ENCODE measurements at places on chromosomes 7 and 10.

DNA sequence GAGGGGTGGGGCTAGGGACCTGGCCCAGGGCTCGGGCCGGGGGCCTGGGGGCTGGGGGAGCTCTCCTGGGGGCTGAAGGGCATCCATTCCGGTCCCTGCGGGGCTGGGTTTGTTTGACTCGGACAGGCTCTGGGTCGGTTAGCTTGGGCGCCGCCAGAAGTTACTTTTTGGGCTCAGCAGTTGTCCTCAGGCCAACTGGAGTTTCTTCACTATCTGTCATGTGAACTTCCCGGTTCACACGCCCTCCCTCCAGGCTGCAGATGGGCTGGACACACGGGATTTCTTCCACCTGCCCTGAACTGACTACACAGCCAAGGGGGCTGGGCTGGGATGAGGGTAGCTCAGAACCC lies 3.8 kb downstream of the SLC4A2 start:
- DNase-seq = no peak

DNA sequence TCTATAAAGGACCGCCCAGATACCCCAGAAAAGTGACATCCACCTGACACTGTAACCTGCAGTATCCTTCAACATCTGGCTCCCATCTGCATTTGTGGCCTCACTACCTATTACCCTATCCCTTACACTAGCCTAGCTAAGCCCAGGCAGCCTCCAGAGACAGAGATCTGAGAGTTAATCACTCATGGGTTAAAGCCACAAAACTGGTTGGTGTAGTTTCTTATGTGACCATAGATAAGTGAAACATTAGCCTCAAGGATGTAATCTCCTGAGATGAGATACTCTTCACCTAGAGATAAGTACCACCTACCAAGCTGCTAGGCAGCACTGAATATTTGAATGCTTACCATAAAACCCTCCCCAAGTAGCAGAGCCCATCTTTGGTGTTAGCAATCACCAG lies 35.4 kb downstream of the CTTNBP2 start:
- no peak for DNase-seq

GRCh38 chr10:12748186-12748585 lies 253.3 kb downstream of the CCDC3 start:
- no peak for DNase-seq

DNA sequence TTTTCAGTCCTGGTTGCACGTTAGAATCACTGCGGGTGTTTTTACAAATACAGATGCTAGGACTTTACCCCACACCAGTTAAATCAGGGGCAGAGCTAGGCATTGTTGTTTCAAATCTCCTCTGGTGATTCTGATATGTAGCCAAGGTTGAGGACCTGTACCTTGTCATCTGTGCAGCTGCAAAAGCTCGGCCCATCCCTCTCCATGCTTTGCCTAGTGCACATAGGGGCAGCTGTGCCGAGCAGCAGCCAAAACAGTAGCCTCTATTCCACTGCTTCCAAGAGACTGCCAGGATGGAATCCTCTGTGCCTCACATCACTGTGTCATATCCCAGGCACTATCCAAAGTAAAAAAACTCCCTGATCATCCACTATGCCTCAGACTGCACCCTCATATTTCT lies 181.3 kb downstream of the CDK14 start:
- no peak for DNase-seq

DNA sequence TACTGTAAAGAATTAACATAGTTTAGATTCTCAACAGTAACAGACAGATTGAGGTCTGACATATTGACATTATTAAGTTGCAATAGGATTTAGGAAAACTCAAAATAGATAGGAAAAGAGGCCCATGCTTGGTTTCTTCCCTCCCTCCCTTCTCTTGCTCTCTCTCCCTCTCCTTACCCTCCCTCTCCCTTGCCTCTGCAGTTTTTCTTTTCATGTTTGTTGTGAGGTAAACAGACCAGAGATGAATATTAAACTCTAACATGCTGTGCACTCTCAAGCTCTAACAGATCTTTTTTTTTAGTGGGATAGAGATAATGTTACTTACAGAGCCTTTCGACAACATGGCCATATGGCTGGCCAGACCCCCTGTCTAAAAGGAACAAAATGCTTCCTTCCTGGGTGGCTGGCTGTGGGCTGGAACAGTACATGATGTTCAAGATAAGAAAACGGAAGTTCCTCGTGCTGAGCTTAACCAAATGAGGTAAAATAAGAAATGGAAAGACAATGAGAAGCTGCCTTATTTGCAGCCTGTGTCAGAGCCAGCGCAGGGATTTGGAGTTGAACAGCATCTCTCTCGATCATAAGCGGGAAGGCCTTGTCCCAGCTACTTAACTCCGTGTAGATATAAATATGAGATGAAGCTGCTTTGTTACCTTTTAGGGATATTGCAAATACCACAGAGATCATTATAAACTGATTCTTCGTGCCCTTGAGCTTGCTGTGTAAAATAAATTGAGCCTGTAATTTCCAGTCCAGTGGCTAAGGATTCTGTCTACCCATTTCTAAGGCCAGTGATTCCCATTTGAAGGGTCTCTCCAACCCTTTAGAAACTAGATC lies 391.9 kb upstream of the NPVF start:
- DNase-seq = no peak

- DNase-seq = no peak
Measured at GRCh38 chr7:17380736-17381662, 82.5 kb downstream of the AHR start.

GRCh38 chr10:49837051-49837478 lies 74.9 kb upstream of the OGDHL start:
- no peak for DNase-seq

DNA sequence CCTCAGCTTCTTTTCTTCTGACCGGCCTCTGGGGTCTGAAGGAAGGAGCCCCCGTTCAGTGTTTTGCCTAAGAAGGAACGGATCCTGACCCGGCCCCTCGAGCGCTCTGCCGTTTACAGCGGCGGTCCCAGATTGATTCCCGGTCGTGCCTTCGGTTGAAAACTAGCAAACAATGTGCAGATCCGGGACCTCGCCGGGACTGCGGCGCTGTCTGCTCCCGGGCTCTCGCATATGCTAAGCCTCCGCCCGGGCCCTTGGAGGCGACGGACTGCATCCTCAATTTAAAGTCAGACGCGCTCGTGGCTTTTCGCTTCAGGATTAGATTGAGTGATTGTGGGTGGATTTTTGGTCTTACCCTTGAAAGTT lies 559 bp downstream of the DBF4 start:
- no peak for DNase-seq

DNA sequence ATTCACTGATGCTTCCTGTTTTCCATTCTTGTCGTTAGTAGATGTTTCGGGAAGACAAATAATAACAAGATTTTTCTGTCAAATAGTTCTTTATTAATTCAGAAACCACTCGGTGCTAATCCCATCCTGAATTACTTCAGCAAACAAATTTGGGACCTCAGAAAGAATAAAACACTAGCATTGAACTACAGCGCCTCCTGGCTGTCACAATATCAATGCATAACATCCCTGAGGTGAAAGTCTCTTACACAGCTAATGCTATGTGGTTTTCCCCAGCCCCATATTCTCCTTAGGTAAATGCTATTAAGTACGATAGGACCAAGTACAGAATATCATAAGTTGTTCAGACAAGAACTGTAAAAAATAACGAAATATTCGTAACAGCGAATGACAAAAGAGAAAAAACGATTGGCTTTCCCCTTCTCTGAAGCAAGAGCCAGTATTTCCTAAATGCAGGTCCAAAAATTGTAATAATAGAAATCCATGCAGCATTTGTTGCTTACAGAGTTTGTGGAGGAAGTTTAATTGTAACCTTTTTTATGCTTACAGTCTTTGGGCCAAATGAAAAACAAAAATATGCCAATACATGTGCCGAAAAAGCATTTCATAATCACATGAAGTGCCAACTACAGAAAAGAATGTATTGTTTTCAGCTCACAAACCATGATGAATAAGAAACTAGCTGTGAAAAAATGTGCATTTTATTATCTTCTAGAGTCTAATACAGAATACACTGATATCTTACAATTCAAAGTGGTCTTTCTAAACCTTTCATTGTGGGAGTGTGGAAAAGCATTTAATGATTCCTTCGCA lies 47.3 kb downstream of the MYPN start:
- no peak for DNase-seq

DNA sequence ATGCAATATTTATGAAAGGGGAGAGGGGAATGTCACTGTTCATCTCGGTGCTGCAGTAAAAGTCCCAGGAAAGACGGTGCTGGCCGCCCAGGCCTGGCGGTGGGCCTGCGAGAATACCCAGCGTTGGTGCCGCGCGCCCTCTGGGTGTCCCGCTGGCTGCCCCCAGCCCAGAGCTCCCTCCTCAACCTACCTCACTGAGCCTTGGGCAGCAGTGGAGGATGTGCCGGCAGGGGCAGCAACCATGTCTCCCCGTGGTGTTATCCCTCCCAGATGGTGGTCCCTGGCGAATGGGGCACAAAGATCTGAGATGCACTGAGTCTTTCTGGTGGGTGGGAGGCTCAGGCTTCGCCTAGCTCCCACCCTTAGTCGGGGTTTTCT lies 9.5 kb upstream of the TLX1 start:
- DNase-seq = no peak

- no peak for DNase-seq
Measured at GRCh38 chr10:11444155-11444530, 167.3 kb downstream of the USP6NL start.

DNA sequence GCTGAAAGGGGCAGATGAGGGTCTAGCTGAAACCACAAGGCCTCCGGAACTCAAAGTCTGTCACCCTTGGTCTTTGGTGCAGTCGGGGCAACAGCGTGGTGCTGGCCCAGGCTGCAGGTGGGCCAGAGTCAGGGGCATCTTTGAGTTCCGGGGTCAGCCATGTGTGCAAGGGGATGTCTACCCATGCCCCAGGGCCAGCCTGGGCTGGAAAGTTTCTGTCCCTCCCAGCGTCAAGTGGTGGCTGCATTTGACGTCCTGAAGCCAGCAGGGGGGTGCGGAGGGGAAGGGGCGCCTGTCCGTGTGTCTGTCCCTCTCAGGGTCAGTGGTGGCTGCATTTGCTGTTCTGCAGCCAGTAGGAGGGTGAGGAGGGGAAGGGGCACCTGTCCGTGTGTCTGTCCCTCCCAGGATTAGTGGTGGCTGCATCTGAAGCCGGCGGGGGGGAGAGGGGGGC lies 638 bp downstream of the BRAT1 start:
- no peak for DNase-seq

DNA sequence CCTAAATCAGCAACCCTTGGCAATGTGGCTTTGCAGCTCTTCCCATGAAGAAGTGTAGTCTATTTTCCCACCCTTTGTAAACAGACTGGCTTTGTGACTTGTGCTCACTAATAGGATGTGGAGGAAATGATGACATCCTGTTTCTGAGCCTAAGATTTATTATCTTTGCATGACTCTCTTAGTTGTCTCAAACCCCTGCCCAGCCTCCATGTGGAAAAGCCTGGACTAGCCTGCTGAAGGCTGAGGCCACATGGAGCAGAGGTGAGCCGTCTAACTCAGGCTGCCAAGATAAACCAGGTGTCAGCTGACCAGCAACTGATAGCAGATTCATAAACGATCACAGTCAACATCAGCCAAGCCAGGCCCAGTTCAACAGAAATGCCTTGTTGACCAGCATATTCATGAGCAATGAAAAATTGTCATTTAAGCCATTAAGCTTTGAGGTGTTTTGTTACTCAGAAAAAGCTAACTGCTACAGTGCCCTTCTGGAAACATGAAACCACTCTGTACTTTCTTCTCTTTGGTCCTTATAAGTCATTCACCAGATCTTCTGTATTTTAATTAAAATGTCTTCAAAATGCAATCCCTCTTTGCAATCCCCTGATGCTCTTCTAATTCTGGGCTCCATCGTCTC lies 586.3 kb upstream of the ANKRD30A start:
- no peak for DNase-seq

DNA sequence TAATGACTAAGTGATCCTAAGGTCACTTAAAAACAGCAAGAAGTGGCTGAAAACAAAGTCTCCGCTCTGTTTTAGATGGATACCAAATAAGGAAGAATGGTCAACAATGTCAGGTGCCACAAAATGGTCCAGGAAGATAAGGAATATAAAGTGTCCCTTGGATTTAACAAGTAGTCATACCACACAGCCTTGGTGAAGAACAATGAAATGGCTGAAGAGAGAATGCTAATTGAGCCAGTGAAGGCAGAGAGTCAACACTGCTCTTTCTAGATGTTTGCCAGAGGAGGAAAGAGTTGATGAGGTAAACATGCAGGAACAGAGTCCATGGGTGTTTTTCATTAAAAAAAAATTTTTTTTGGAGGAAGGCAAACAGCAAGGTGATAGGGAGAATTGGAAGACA lies 2.1 kb upstream of the CASD1 start:
- no peak for DNase-seq

DNA sequence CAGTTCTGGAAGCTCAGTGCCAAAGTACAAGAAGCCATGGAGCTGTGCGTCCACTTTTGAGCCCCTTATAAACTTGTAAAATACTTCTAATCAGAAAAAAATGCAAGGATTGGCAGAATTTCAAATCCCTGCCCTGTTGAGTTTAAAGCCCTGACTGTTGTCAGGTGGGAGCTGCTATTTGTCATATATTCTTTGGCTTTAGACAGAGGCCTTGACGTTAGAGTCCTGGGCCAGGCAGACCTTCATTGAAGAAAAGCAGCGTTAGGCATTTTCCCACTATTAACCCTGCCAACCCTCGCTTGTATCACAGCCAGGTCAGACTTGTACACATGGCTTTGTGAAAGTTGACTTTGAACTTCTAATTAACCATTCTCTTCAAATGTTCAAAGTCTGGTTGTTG lies 155.4 kb downstream of the TWIST1 start:
- DNase-seq = no peak

DNA sequence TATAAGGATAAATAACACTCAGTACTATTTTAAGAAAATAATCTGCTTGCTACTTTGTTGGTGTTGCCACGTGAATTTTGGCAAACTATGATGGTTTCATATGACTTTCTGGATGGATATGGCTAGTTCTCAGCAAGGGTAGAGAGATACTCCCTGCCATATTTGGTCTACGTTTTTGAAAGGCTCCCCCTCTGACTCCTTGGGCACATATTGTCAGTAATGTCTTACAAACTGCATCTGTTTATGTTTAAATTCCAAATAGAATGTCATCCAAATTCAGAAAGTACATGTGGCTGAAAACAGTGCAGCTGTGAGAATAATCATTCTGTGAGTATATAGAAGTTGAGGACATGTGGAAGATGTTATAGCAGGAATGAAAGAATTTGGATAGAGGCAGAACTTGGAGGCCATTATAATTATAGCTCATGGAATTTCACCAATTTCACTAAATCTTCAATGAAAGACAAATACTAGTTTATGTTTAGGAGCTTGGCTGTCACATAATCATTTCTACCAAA lies 107.8 kb downstream of the SRI start:
- no peak for DNase-seq

GRCh38 chr7:10803720-10804119 lies 170.0 kb upstream of the PHF14 start:
- no peak for DNase-seq

All from cortex of kidney (tissue), 1 donor.